ENCODE measurements at places on chromosomes 1 and 21.

DNA sequence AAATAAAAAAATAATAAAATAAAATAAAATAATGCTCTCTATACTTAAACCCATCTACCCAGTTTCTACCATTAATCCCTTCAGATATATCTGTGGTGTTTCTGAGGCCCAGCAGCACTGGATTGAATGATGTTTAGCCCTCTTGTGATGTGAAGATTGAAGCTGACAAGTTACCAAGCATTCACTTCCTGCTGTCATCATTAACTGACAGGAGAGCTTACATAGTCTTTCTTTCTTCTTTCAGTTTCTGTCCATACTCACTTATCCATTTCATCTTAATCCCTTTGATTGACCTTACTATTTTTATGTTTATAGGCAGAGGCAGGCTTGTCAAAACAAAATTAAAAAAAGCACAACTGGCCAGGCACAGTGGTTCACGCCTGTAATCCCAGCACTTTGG, 38.8 kb upstream of the PGD start:
- no peak for DNase-seq

DNA sequence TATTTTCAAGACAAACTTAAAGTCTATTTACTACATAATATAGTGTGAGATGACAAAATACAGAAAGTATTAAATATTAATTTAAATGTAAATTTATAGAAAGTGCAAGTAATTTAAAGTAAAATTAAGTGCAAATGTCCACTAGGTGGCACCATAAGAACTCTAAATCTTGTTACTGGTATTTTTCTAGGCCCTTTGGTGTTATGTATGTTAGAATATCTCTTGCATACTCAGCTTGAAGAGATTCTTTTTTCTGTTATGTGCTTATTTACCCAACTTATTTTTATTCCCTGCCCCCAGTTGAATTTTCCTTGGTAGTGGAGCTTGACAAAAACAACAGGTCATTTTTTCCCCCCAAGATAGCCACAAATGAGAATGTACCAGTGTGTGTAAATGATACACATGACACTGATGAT, 71.5 kb downstream of the RPS6KC1 start:
- DNase-seq = no peak

DNA sequence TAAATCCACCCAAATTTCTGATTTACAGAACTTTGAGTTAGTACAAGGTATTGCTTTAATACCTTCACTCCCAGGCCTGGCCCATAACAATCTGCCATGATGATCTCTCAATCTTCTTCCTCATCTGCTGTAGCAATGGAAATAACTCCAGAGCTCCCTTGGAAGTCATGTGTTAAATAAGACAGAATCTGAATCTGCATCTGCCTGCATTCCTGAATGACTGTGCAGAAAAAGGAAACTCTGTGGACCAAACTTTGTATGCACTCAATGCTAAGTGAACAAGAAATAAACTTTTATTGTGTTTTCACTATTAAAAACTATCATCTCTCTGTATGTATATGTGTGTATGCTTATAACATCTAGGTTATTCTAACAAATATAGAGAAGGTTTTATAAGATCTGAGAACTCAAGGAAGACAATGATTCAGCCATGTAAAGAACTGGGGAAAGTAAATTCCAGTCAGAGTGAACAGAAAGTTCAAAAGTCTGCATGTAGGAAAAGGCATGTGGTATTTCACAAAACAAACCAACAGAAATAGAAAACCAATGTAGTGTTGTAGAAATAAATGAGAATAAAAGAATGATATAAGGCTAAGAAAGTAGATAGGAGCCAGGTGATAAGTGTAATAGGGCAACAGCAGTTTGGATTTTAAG, 390.2 kb downstream of the USH2A start:
- DNase-seq = no peak

DNA sequence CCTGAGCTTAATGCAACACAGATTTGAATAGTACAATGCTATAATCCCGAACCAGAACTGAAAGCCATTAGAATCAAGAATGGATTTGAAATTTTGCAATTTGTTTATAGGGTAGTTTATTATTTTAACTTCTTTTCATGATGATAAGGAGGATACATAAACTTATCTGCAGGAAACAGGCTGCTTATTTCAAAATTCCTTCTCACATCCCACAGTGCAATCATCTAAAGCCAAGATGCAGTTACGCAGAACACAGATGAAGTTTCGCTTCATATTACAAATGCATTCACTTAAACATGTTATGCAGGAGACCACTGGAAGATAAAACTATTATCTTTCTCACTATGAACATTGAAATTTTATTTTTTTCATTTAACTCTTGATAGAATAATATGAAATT, 1019.6 kb downstream of the PLA2G4A start:
- no peak for DNase-seq

GRCh38 chr1:60470246-60470645, 396.7 kb upstream of the C1orf87 start:
- DNase-seq = no peak

DNA sequence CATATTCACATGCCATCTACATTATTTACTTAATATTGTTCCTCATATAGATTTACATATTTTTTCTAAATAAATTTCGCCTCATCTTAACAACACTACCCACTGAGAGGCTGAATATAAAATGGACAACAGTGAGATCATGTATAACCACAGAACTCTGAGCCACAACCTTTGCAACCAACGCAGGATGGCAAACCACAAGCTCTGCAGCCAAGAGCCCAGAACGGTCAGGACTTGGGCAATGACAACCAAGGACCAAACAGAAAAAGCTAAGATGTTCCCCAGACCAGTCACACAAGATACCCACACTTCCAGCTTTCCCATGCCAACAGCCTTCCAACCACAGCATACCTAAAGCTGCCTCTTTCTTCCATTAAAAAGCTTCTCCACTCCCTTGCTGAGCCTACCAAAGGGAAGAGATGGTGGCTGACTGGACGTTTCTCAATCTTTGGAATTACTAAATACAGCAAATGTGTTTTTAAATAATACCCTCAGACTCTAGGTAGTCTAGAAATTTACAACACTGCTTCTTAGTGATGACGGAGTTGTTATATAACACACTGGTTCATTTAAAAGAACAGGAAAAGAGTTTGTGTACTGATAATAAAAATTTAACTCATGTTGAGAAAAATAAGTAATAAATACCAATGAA, 117.9 kb downstream of the AKT3 start:
- no peak for DNase-seq

DNA sequence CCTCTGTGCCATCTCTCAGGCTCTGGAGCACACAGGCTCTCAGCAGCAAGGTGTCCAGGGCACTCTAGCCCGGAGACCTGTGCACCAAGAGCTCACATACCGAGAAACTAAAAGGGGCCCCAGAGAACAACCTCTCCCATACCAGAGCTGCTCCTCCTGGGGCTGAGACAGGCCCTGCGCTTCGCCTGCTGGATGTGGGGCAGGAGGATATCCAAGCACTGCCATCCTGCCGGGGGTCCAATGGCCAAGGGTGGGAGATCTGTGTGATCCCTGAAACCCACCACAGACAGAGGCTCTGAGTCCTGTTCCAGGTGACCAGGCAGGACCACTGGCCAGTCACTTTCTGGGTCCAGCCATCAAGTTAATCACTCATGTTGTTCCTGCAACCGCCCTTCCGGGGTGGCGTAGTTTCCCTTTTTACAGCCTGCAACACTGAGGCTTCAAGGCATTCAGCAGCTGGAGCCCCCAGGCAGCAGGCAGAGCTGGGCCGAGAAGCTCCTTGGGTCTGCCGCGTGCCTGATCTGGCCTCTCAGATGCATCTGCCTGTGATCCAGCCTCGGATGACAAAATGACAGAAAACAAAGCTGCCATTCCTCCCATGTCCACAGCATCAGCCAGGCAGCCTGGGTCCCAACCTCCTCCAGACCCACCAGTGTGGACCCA, 36.7 kb upstream of the ACTRT2 start:
- no peak for DNase-seq

GRCh38 chr1:209430107-209430506, 153.4 kb upstream of the CAMK1G start:
- no peak for DNase-seq

GRCh38 chr1:228098323-228098931, 4.7 kb downstream of the C1orf35 start:
- no peak for DNase-seq

- no peak for DNase-seq
Observed at GRCh38 chr1:218464871-218465270, 119.7 kb downstream of the TGFB2 start.

DNA sequence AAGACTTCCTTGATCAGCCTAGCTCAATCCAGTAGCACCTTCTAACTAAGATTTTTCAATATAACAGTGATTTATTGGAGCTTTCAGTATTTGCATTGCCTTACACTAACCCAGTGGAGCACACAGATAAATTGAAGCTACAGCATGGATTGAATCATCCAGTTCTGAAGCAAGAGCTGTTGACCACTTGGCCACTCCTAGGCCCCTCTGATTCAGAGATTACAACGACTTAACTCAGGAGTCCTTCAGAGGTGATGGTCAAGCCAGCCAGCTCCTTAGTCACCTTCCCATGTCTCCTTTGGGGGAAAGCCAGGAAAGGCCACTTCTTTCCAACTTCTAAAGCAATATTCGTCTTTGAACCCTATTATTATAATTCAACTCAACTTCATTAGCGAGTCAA, 151.8 kb downstream of the TENT5C start:
- DNase-seq = no peak

- no peak for DNase-seq
Observed at GRCh38 chr1:168091720-168092550, 44.8 kb downstream of the GPR161 start.

GRCh38 chr1:65963156-65963888, 170.6 kb downstream of the PDE4B start:
- no peak for DNase-seq

- DNase-seq = no peak
Observed at GRCh38 chr21:38777531-38777930, 28.2 kb upstream of the ETS2 start.

- DNase-seq = no peak
Observed at GRCh38 chr1:81337226-81337625, 463.5 kb upstream of the ADGRL2 start.

DNA sequence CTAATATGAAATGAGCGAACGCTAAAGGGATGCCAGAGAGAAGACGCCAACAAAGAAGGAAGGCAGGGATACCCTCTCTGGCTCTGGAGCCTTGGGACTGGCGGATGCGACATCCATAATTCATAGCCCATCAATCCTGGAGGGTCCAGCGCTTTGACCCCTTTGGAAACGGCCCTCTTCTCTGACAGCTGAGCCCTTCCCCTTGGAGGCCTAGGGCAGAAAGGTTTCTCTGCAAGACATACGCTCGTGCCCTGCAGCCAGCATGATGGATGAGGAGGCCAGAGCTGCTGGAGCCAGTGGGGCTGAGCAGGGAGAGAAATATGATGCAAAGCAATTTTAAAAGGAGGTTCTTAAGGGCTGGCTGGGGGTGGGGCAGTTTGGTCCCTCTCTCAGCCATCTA, 22.2 kb downstream of the OPTC start:
- no peak for DNase-seq

DNA sequence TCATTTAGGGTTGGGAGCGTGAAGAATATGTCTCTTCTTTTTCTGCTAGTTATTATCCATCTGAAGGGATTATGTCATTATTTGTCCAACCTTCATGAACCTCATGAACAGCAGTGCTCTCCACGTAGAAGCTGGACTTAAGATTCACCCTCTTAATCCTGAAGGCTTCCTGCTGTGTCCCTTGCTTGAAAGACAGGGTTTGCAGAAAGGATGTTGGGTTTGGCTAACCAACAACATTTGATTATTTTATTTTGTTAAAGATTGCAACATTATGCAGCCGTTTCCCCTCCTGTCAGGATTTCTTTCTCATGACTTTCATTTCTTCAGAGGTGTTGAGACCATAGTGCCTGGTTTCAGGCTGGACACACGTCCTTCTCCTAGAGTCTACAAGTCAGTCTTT, 75.2 kb downstream of the NGF start:
- no peak for DNase-seq

DNA sequence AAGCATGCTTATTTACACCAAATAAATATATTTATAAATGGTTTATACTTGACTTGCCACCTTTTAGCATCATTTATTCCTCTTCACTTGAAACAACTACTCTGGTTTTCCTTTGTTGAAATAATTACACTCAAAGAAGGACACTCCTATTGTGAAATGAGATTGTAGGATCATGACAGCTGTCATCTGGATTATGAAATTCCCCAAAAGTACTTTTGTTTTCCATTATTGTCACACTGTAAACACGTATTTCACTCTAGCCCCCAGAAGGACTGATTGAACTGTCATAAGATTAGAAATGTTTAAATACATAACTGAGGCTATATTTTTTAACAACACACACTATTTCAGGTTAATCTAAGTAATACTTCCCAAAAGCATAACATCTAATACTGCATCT, 593.8 kb downstream of the LRRIQ3 start:
- DNase-seq = no peak

GRCh38 chr1:183652107-183652506, 1.0 kb downstream of the APOBEC4 start:
- no peak for DNase-seq

DNA sequence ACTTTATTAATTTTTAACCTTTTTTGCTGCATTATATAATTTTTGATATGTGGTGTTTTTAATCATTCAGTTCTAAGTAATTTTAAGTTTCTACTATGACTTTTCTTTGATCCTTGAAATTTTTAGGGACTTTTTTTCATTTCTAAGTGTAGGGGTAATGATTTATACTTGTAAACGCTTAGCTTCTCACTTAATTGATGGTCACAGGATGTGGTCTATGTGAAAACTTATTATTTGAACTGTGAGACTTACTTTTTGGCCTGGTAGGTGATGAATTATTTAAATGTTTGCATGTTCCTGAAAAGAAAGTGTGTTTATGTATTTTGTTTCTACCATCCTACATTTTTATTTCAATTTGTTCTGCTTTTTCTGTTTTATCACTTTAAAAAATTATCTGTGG, 17.2 kb downstream of the ALPL start:
- DNase-seq = no peak

DNA sequence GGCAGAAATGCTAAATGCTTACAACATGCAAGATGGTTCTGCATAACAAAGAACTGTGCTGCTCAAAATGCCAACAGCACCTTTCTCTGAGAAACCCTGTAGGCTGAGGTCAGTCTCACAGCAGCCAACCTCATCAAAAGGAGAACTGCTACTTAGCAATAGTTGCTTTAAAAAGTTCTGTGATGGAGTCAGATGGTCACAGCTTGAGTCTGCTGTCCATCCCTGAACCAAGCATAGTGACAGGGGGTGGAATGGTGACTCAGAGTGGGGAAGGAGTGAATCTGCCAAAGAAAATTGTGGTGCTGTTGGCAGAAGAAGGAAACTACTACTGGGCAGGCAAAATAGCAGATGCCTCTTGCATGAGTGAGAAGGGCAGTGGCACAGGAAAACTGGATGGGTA, 106.0 kb upstream of the FAM78B start:
- no peak for DNase-seq

GRCh38 chr1:209335178-209335577, 248.3 kb upstream of the CAMK1G start:
- no peak for DNase-seq
